ENCODE measurements at places on chromosomes 2 and 18.
A peak's percentile ranks its signal among the peaks of the same experiment; 100 is the strongest.

GRCh38 chr2:7919510-7919909 lies 762.3 kb upstream of the ID2 start:
- no peak overlapping the region for H3K4me3 ChIP-seq
- no peaks in the 10 kb centered on the region for H3K36me3 ChIP-seq
- no peak for DNase-seq
- no peak overlapping the region for H3K27ac ChIP-seq

- H3K4me1 ChIP-seq: no peaks in the 10 kb centered on the region
- H3K27ac ChIP-seq: no peak overlapping the region
- no peak overlapping the region for H3K4me3 ChIP-seq
- H3K36me3 ChIP-seq: peaks cover 30% of the 10 kb centered on the region
- H3K27me3 ChIP-seq: no peaks in the 10 kb centered on the region
Measured at GRCh38 chr2:218648088-218648786, 11.2 kb downstream of the ZNF142 start.

DNA sequence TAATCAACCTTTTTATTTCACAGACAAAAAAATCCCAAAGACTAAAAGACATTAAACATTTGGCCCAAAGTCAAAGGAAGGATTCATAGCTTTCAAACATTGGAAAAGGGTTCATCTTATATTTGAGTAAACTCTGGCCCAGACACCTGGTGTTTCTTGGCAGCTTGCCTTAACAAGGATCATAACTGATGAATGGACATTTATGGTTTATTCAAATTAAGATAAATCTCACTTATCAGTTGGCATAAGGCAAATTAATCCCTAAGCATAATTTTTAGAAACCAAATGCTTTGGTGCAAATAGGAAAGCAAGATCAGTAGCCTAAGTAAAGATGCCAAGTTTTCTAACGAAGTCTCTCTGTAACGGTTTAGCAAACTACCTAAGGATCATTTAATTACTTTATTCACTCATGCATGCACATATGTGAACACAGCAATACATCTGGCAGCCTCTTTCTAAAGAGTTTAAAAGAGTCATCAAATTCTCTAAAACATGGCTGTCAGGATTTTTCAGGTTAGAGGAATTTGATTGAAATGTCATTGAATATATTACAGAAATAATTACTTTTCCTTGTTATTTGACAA lies 323.4 kb upstream of the RBMS1 start:
- H3K36me3 ChIP-seq: no peaks in the 10 kb centered on the region
- H3K27ac ChIP-seq: no peak overlapping the region
- H3K4me3 ChIP-seq: no peak overlapping the region
- H3K4me1 ChIP-seq: no peaks in the 10 kb centered on the region
- DNase-seq: no peak

- H3K27ac ChIP-seq: no peak overlapping the region
- no peaks in the 10 kb centered on the region for H3K36me3 ChIP-seq
- H3K27me3 ChIP-seq: no peaks in the 10 kb centered on the region
- no peaks in the 10 kb centered on the region for H3K4me1 ChIP-seq
- H3K4me3 ChIP-seq: no peak overlapping the region
Measured at GRCh38 chr2:233519787-233520611, 46.6 kb downstream of the USP40 start.

GRCh38 chr18:44924785-44925499 lies 244.3 kb downstream of the SETBP1 start:
- H3K27me3 ChIP-seq: no peaks in the 10 kb centered on the region
- DNase-seq: no peak
- no peak overlapping the region for H3K27ac ChIP-seq
- H3K4me3 ChIP-seq: no peak overlapping the region

- no peaks in the 10 kb centered on the region for H3K36me3 ChIP-seq
- no peaks in the 10 kb centered on the region for H3K27me3 ChIP-seq
- no peaks in the 10 kb centered on the region for H3K4me1 ChIP-seq
- no peak overlapping the region for H3K27ac ChIP-seq
Measured at GRCh38 chr18:63440881-63441280, 18.6 kb upstream of the VPS4B start.

GRCh38 chr2:206260188-206261012 lies 14.1 kb upstream of the ZDBF2 start:
- no peaks in the 10 kb centered on the region for H3K4me1 ChIP-seq
- no peak overlapping the region for H3K4me3 ChIP-seq
- no peak for DNase-seq
- H3K27ac ChIP-seq: no peak overlapping the region
- peaks cover 54% of the 10 kb centered on the region for H3K27me3 ChIP-seq

DNA sequence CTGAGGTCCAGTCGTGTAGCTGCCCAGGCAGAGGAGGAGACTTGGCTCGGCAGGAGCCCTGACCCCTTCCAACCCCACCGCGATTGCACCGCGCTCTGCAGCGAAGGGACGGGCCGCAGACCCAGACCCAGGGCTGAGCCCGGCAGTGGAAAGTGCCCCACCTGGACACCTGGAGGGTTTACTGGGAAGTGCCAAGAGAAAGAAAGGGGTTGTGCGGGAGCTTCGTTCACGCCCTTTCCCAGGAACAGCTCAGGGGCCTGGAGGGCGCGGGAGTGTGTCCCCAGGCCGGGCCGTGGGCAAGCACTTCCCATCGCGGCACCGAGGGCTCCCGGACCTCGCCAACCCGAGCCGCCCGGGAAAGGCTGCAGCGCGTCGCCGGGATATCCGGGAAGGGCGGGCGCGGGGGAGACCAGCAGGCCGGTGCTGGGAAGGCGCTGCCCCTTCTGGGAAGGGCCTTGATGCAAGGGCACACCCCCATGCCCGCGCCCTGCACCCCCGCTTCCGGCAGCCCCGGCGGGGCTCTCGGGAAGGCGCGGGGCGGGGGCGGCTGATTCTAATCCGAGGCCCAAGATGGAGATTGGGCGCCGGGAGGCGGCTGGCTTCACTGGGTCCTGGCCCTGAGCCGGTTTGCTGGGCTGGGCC lies 36.1 kb upstream of the MRPL33 start:
- no peaks in the 10 kb centered on the region for H3K27me3 ChIP-seq
- H3K27ac ChIP-seq: peak overlapping the region; percentile 66
- H3K4me3 ChIP-seq: peak overlapping the region; percentile 28
- DNase-seq: peak; percentile 81
- no peaks in the 10 kb centered on the region for H3K36me3 ChIP-seq

GRCh38 chr2:207787017-207787416 lies 17.3 kb upstream of the FZD5 start:
- no peak for DNase-seq
- H3K27ac ChIP-seq: no peak overlapping the region
- no peak overlapping the region for H3K4me3 ChIP-seq
- H3K36me3 ChIP-seq: no peaks in the 10 kb centered on the region
- no peaks in the 10 kb centered on the region for H3K27me3 ChIP-seq
- H3K4me1 ChIP-seq: no peaks in the 10 kb centered on the region

GRCh38 chr2:10083046-10083445 lies 2.8 kb upstream of the CYS1 start:
- peaks cover 38% of the 10 kb centered on the region for H3K27me3 ChIP-seq
- peaks cover 5% of the 10 kb centered on the region for H3K4me1 ChIP-seq
- H3K4me3 ChIP-seq: no peak overlapping the region
- H3K27ac ChIP-seq: no peak overlapping the region
- no peak for DNase-seq

- H3K4me1 ChIP-seq: no peaks in the 10 kb centered on the region
- no peak overlapping the region for H3K4me3 ChIP-seq
- H3K27ac ChIP-seq: no peak overlapping the region
- peak; percentile 41 for DNase-seq
- no peaks in the 10 kb centered on the region for H3K36me3 ChIP-seq
- H3K27me3 ChIP-seq: no peaks in the 10 kb centered on the region
Measured at GRCh38 chr2:235045336-235045972, 93.6 kb downstream of the SH3BP4 start.

- H3K4me3 ChIP-seq: no peak overlapping the region
- no peaks in the 10 kb centered on the region for H3K27me3 ChIP-seq
- no peaks in the 10 kb centered on the region for H3K4me1 ChIP-seq
- no peak for DNase-seq
Measured at GRCh38 chr2:207409517-207409916, 120.2 kb upstream of the CREB1 start.

- no peaks in the 10 kb centered on the region for H3K4me1 ChIP-seq
- H3K27me3 ChIP-seq: no peaks in the 10 kb centered on the region
Measured at GRCh38 chr2:15149063-15149462, 412.1 kb downstream of the NBAS start.

DNA sequence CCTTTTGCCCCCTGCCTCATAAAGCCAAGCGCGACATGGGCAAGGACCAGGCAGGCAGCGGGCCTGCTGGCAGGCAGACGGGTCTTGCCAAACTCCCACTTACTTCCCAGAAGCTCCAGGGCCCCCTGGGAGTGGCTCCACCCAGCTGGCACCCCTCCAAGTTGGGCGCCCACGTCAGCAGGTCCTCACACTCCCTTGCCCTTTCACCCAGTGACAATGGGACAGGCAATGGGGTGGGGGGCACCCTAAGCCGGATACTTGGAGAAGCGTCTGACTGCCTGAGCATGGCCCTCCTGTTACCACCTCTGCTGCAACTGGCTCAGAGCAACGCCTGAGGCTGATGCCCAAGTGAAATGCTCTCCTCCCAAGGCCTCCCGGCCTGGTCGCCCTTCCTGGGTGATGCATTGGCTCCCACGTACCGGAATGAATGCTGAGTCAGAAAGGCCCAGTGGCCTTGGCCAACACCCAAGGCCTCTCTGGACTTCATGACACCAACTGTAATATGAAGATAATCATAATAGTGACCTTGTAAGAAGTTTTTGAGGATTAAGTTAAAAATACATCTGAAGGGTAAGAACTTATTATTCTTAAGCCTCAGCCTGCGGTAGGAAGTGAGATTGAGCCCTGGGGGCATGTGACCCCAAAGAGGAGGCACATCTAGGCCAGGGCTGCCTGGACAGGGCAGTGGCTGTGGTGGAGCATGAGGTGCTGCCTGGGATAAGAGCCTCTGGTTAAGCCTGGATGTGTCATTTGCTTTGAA lies 31.6 kb downstream of the KCNK3 start:
- no peak overlapping the region for H3K27ac ChIP-seq
- H3K36me3 ChIP-seq: no peaks in the 10 kb centered on the region
- no peak overlapping the region for H3K4me3 ChIP-seq
- H3K4me1 ChIP-seq: peaks cover 15% of the 10 kb centered on the region

DNA sequence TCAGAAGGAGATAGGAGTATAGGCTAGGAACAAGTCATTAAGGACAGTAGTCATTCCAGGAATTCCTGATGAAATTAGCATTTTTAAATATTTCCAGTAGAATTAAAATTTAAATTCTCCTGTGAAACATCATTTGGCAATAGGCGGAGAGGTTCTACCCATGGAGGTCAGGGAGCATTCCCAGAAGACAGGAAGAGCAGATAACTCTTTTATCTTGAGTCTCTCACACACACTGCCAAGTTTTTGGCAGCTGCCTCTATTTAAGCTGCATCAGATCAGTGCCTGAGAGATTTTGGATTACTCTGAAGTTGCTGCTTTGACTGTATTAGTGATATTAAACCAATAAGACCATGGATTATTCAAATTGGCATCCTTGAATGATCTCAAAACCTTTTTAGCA lies 714.7 kb downstream of the EPHA4 start:
- H3K36me3 ChIP-seq: no peaks in the 10 kb centered on the region
- DNase-seq: no peak
- H3K4me3 ChIP-seq: no peak overlapping the region
- no peaks in the 10 kb centered on the region for H3K4me1 ChIP-seq
- no peak overlapping the region for H3K27ac ChIP-seq

GRCh38 chr2:185502351-185502750 lies 236.3 kb upstream of the FSIP2 start:
- no peaks in the 10 kb centered on the region for H3K4me1 ChIP-seq
- no peak for DNase-seq
- no peaks in the 10 kb centered on the region for H3K27me3 ChIP-seq
- H3K27ac ChIP-seq: no peak overlapping the region
- H3K4me3 ChIP-seq: no peak overlapping the region

GRCh38 chr2:202104286-202104870 lies 31.3 kb downstream of the KIAA2012 start:
- no peak overlapping the region for H3K4me3 ChIP-seq
- H3K4me1 ChIP-seq: no peaks in the 10 kb centered on the region
- H3K27ac ChIP-seq: no peak overlapping the region
- H3K36me3 ChIP-seq: no peaks in the 10 kb centered on the region

- no peaks in the 10 kb centered on the region for H3K36me3 ChIP-seq
- H3K4me3 ChIP-seq: no peak overlapping the region
Measured at GRCh38 chr2:3485166-3485565, 34.2 kb downstream of the ADI1 start.

DNA sequence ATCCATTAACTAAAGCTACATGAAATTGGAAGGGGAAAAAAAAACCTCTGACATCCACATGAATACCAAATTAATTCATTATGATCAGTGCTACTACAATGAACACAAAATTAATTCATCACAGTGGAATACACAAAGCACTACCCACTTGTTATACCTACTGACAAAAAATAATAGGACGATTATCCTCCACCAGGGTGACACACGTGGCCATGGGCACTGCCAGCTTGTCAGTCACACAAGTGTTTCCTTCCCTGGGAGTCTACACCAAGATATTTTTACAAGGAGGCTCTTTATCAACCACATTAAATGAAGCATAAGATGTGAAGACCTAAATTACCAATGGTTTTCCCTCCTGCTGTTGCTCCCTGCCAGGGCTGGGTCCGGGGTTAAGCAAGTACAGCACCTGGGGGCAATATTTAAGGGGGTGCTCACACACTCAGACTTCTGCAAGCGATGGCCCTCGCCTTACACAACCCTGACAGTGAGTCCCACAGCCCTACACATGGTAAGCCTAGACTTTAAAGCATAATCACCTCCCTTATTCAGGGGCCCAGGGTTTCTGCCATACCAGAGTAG lies 90.1 kb downstream of the TCF4 start:
- H3K4me1 ChIP-seq: no peaks in the 10 kb centered on the region
- no peaks in the 10 kb centered on the region for H3K27me3 ChIP-seq
- no peak overlapping the region for H3K4me3 ChIP-seq
- H3K36me3 ChIP-seq: no peaks in the 10 kb centered on the region
- no peak for DNase-seq
- H3K27ac ChIP-seq: no peak overlapping the region

GRCh38 chr2:237859533-237860272 lies at the start of gene RAMP1:
RAMP1 (plus strand) TSS chr2:237859623; CDS start chr2:237859676, 53 bp downstream.
- H3K27ac ChIP-seq: peak within 1 kb of the TSS; percentile 53
- no peaks in the 10 kb centered on the region for H3K36me3 ChIP-seq
- DNase-seq: no peak
- H3K4me3 ChIP-seq: peak within 1 kb of the TSS; percentile 40
- no peaks in the 10 kb centered on the region for H3K27me3 ChIP-seq

DNA sequence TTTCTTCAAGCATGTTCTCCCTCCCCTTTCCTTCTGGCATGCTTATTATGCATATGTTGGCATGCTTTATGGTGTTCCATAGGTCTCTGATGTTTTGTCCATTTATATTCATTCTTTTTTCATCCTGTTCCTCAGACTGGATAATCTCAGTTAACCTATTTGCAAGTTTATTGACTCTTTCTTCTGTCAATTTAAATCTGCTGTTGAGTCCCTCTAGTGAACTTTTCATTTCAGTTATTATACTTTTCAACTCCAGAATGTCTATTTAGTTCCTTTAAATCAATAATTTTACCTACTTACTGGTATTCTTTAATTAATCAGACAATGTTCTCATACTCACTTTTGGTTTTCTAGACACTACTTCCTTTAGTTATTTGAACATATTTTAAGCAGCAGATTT lies 101.2 kb downstream of the GALNT14 start:
- no peak overlapping the region for H3K27ac ChIP-seq
- no peak for DNase-seq
- H3K4me3 ChIP-seq: no peak overlapping the region
- H3K27me3 ChIP-seq: no peaks in the 10 kb centered on the region
- no peaks in the 10 kb centered on the region for H3K36me3 ChIP-seq

GRCh38 chr2:158034198-158034866 lies 67.3 kb upstream of the UPP2 start:
- no peaks in the 10 kb centered on the region for H3K36me3 ChIP-seq
- H3K4me3 ChIP-seq: no peak overlapping the region
- H3K4me1 ChIP-seq: no peaks in the 10 kb centered on the region

- peak; percentile 79 for DNase-seq
- H3K4me3 ChIP-seq: no peak overlapping the region
- no peaks in the 10 kb centered on the region for H3K36me3 ChIP-seq
- peak overlapping the region; percentile 59 for H3K27ac ChIP-seq
- no peaks in the 10 kb centered on the region for H3K27me3 ChIP-seq
Measured at GRCh38 chr18:22040533-22040932, 128.9 kb upstream of the GATA6 start.
